ENCODE measurements at places on chromosomes 11 and 22. TPM values are rescaled to one million over a fixed set of nuclear protein-coding genes. Genes with fewer than 3 reads are reported as not detected.

TECTA gene
- total RNA-seq: 2.2 TPM

DNA sequence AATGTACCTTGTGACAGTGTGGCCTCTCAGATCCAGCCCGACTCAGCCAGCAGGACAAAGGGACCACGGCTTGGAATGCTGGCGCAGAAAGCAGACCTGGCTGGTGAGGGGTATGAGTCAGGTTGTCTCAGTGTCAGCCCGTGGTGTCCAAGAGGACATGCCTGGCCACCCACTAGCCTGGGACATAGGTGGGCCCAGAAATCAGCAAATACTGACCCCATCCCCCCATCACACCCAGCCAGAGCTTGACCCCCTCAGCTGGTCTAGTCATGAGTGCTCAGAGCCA lies 4.5 kb downstream of the BANF1 start:
- DNase-seq: no peak
- H3K27me3 ChIP-seq: peaks cover 18% of the 10 kb centered on the region
- H3K36me3 ChIP-seq: no peaks in the 10 kb centered on the region
- no peak overlapping the region for H3K27ac ChIP-seq
- no peak overlapping the region for H3K4me3 ChIP-seq
- peaks cover 23% of the 10 kb centered on the region for H3K4me1 ChIP-seq

GRCh38 chr11:119107538-119108145 lies 498 bp downstream of the C2CD2L start:
- DNase-seq: no peak
- peaks cover 18% of the 10 kb centered on the region for H3K27me3 ChIP-seq
- peaks cover 17% of the 10 kb centered on the region for H3K36me3 ChIP-seq
- H3K4me1 ChIP-seq: peaks cover 46% of the 10 kb centered on the region
- peak overlapping the region; percentile 89 for H3K4me3 ChIP-seq
- no peak overlapping the region for H3K27ac ChIP-seq

NAALADL1 gene
- total RNA-seq: not detected

SHANK3 gene
- total RNA-seq: 223 TPM

DNA sequence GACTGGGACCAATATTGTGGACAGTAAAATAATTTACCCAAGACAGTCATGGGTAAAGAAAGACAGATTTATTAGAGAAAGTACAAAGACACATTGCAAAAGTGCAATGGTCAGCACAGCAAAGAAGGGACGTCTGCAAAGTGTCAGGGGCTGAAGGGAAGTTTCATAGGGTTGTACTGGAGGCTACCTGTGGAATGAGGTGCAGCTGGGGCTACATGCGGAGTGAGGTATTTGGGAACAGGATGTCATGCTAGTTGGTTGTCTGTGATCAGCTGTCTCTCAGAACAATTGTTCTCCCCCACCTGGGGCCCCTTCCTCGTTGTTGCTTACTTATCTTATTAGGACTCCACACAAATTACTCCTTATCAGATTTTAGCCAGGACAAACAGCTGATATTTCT lies 11.4 kb upstream of the APOL3 start:
- H3K4me3 ChIP-seq: no peak overlapping the region
- no peaks in the 10 kb centered on the region for H3K36me3 ChIP-seq
- H3K4me1 ChIP-seq: peaks cover 6% of the 10 kb centered on the region
- no peak for DNase-seq
- no peaks in the 10 kb centered on the region for H3K27me3 ChIP-seq

DNA sequence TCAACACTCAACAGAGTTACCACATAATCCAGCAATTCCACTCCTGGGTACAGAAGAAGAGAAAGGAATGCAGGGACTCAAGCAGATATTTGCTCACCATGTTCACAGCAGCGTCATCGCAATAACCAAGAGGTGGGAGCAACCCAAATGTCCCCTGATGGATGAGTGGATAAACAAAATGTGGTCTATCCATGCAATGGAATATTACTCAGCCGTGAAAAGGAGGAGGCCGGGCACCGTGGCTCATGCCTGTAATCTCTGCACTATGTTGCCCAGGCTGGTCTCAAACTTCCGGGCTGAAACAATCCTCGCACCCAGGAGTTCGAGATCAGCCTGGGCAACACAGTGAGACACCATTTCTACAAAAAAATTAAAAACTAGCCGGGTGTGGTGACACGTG lies 131.7 kb downstream of the CTTN start:
- peaks cover 8% of the 10 kb centered on the region for H3K27me3 ChIP-seq
- no peak overlapping the region for H3K4me3 ChIP-seq
- H3K27ac ChIP-seq: no peak overlapping the region
- H3K4me1 ChIP-seq: no peaks in the 10 kb centered on the region
- DNase-seq: no peak
- H3K36me3 ChIP-seq: peaks cover 10% of the 10 kb centered on the region
